ENCODE measurements at places on chromosomes 2 and 18.

GRCh38 chr2:70081221-70081620 lies 6.1 kb upstream of the PCBP1 start:
- DNase-seq, result no peak

GRCh38 chr18:28804512-28805202 lies 627.7 kb upstream of the CDH2 start:
- no peak for DNase-seq

DNA sequence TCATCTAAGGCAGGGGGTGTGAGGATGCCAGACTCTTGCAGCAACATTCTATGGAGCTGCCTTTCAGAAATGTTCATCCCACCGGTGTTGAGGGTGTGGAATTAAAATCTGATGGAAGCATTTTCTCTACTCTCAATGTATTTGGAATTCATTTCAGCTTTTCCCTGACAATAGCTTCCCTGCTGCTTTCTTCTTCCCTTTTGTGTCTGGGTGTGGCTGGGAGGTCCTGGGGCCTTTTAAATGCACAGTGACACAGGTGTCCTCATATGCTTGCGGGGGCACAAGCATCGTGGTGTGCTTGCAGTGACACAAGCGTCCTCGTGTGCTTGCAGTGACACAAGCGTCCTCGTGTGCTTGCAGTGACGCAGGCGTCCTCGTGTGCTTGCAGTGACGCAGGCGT lies 43.4 kb upstream of the ASB18 start:
- DNase-seq, result no peak

DNA sequence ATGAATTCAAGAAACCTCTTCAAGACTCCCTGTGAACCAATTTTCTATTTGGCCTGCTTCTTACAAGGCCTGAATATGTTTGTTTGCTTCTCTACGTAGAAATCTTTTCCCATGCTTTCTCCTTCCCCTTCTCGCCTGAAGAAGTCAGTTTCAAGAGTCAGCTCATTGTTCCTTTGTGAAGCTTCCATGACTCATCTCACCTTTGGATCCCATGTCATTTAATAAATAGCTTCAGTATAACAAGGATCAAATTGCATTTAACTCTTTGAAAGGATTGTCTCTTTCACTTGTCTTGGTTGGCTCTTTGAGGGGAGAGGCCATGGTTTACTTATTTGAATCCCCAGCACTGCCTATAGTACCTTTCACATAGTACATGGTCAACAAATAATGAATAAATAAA lies 28.4 kb downstream of the CPS1 start:
- no peak for DNase-seq

GRCh38 chr18:41936471-41937134 lies 18.4 kb upstream of the PIK3C3 start:
- DNase-seq, result no peak
